ENCODE measurements at places on chromosomes 16 and 17. TPM values are rescaled to one million over a fixed set of nuclear protein-coding genes. Genes with fewer than 3 reads are reported as not detected.

WNT9B gene
- total RNA-seq = 0.80 TPM

- DNase-seq = no peak
These were observed 44.1 kb downstream of the CCDC42 start for GRCh38 chr17:8700546-8700945.

DNA sequence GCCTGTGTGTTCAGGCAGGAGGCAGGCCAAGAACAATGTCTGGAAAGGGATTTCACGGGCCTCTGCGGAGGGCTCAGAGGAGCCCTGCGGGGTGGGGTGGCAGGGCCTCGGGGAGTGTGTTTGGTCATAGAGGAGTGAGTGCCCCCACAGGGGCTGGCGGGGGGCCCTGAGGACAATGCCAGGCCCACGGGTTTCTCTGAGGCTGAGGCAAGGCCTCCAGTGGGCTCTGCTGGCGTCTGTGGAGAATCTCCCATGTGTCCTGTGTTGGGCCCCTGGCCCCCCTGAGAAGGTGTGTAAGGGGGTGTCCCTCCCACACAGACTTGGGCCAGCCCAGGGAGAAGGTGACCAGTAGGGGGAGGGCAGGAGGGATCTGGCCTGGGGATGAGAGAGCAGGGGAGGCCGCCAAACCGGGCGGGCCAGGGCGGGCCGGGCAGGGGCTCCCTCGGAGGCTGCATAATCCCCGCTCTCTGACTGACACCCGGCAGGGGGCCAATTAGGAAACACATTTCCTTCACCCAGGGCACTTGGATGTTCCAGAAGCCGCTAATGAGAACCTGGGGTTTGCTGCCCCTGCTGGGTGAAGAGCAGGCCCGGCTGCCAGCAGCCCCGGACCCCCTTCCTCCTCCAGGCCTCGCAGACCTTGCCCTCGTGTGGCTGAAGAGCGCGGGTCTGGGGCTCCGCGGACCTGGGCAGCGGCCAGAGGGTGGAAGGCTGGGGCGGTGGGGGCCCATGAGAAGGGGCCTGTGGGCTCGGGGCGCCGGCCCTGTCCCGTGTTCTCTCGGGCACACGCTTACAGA is 204.2 kb downstream of the NTN1 start:
- no peak for DNase-seq

- peak; percentile 72 for DNase-seq
These were observed 17.7 kb downstream of the KSR1 start for GRCh38 chr17:27473748-27474609.

- peak; percentile 80 for DNase-seq
These were observed 916 bp downstream of the PAGR1 start for GRCh38 chr16:29816694-29817441.

Data from lower lobe of right lung (tissue), 2 donors.